Stimulated activated CD4-positive, alpha-beta T cell treated with anti-CD3 and anti-CD28 coated beads, Interleukin-15, amount 100 ng/mL, for 24 hours (primary cell): ENCODE measurements at places on chromosomes 4 and X.

DNA sequence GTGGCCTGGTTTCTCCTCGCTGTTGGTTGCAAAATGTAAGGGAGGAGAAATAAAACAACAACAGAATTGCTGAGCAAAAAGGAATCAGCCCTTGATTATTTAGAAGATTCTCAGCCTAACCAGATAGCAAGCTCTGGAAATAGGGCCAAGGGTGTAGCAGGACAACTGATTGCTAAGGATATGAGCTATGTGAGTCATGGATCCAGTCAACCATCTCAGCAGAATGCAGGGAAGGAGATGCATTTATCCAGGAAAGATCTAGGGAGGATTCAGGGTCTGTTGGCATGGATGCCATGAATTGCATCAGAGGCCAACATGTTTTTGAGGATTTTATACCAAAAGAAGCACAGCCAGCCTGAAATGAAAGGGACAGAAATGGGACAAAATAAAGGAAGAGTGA is 2.2 kb upstream of the XAGE3 start:
- DNase-seq: no peak

DNA sequence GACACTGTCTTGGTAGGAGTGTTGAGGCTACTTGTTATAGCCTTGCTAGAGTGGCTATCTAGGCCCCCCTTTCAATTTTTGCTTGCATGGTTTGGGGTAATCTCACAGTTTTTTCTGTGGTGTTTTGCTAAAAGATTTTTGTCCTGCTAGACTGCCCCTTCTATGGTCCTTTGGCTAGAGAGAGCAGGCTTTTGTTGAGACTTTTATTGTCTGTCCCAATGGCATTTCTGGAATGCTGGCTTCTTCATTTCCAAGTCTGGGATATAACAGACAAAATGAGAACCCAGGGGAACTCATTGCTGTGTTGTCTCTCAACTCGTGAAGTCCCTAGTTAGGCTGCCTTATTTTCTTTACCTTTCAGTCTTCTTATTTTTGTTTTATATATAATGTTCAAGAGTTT is 160.2 kb upstream of the ZC4H2 start:
- DNase-seq: no peak

DNA sequence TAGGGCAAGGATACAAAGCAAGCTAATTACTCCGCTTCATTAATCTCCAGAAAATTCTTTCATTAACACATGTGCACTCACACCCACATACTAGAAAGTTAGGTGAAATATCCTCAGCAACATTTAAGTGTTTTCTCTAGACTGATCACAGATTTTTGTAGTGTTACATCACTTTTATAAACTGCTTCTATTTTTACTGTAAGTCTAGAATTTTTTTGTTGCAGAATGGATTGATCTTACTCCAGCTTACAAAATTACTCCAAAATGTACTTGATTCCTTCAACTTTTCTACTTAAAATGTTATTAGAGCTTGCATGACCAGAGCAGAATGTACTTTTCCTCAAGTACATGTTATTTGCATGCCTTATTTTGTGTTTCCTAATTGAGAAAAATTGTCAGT is 2325.2 kb downstream of the PCDH7 start:
- no peak for DNase-seq

- DNase-seq: no peak
Measured at GRCh38 chrX:107603429-107604159, 24.7 kb upstream of the PRPS1 start.

GRCh38 chrX:44829832-44830231 is 14.0 kb upstream of the DUSP21 start:
- no peak for DNase-seq

DNA sequence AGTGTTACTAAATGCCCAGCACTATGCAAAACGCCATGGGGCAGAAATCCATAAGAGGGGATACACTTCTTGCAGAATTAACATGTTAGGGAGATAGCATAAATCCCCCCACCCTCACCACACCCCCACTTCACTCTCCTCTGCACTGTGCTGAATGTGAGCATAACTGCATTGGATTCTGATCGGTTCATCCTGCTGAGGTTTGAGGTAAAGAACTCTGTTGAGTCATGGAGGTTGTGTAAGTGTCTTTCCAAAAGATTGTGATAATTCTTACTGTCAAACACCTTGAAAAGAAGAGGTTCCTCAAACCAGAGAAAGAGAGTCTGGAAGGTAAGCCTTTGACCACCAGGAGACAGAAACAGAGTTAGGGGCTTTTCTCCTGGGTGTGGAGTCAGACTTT is 43.6 kb downstream of the RBM47 start:
- no peak for DNase-seq

- no peak for DNase-seq
Measured at GRCh38 chrX:118971552-118971951, 2.9 kb upstream of the LONRF3 start.

- DNase-seq: no peak
Measured at GRCh38 chr4:102717448-102718092, 43.2 kb downstream of the MANBA start.

DNA sequence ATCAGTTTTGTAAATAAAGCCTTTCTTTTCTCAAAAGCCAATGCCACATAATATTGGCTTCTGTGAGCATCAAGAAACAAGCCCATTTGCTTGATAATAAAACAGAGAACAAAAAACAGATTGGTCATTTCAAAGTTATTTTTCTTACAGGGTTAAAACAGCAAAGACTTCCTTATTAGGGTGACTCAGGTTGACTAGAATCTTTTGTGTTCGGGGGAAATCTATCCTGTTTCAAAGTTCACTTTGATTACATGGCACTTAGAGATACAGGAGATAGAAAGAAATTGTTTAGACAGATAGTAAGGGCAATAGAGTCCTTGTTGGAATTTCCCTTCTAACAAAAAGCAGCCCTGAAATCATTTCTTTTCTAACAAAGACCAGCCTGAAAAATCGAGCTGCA is 170.0 kb upstream of the GLRA2 start:
- no peak for DNase-seq

- DNase-seq: no peak
Measured at GRCh38 chr4:1039493-1040343, 28.3 kb downstream of the FGFRL1 start.

DNA sequence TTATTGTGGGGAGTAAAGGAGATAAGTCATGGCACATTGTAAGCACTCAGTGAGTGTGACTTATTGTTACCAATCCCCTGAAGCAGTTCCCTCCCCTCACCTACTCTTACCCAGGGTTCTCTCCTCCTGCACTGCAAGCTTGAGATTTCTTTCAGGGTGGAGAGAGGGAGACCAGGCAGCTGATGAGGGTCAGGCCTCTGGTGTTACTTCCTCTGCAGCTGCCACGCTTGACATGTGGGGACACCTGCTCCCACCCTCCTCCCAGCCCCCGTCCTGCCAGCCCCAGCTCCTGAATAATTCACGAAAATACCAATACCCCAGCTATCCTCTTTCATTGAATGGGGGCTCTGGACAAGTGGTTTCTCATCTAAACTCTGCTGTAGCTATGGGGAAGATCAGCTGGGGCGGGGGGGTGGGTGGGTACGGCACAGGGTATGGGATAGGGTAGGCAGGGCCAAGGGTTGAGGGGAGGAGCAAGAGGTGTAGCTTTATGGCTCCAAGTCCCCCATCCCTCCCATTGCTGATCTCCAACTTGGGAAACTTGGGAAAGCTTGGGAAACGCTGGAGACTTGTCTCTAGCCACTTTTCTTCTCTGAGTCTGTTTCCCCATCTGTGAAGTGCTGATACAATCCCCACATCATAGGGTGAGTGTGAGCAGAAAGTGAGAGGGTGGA is 148.5 kb upstream of the PJA1 start:
- no peak for DNase-seq
